Stimulated activated CD4-positive, alpha-beta T cell treated with anti-CD3 and anti-CD28 coated beads, Interleukin-1b, Interleukin-23, amount 100 ng/mL, for 48 hours (primary cell): ENCODE measurements at places on chromosomes 12 and 14.
A peak's percentile ranks its signal among the peaks of the same experiment; 100 is the strongest.

DNA sequence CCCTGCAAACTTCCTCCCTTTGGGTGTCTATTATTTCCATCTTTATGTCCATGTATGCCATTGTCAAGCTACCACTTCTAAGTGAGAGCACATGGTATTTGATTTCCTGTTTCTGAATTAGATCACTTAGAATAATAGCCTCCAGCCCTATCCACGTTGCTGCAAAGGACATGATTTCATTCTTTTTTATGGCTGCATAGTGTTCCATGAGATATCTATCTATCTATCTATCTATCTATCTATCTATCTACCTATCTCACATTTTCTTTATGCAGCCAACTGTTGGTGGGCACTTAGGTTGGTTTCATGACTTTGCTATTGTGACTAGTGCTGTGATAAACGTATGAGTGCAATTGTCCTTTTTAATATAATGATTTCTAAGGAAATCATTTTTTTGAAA, 11.2 kb upstream of the MRPL42 start:
- DNase-seq: no peak

GRCh38 chr12:66976526-66976925, 292.6 kb upstream of the CAND1 start:
- no peak for DNase-seq

- DNase-seq: peak; percentile 71
These were observed 19.1 kb upstream of the ARMH4 start for GRCh38 chr14:58171090-58171489.

DNA sequence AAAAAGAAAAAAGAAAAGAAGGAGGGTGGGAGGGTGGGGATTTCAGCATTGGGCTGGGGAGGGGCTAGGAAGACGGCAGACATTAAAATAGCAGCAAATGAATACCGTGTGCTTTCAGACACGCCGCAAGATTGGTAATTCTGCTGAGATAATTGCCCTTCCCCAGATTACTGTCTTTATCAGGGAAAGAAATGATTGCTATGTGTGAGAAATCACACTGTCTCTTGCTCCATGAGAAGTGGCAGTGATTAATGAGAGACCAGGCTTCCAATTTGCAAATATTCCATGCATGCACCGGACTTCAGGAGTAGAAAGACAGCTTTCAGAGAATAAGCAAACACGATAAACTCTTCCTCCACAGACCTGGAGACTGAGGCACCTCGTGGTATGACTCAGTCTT, 7.6 kb upstream of the KCNA5 start:
- no peak for DNase-seq

GRCh38 chr14:101732118-101732517, 29.4 kb upstream of the PPP2R5C start:
- DNase-seq: no peak

GRCh38 chr12:94621662-94622359, 28.5 kb downstream of the TMCC3 start:
- peak; percentile 70 for DNase-seq

DNA sequence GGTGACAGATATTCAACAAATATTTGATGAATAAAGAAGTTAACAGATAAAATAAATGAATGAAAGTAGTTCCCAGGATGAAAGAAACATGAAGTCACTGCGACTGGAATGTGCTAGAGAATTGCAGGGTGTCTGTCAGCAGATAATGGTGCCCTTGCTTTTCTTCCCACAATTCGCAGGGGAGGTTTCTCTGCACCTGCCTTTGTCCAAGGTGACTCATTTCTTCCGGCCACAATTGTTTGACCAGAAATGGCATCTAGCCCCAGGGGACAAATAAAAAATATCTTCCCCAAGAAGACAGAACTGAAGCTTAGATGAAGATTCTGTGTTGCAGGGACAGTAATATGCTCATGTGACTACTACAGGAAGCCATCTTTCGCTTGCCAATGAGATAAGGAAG, 316.1 kb upstream of the TBX3 start:
- no peak for DNase-seq

DNA sequence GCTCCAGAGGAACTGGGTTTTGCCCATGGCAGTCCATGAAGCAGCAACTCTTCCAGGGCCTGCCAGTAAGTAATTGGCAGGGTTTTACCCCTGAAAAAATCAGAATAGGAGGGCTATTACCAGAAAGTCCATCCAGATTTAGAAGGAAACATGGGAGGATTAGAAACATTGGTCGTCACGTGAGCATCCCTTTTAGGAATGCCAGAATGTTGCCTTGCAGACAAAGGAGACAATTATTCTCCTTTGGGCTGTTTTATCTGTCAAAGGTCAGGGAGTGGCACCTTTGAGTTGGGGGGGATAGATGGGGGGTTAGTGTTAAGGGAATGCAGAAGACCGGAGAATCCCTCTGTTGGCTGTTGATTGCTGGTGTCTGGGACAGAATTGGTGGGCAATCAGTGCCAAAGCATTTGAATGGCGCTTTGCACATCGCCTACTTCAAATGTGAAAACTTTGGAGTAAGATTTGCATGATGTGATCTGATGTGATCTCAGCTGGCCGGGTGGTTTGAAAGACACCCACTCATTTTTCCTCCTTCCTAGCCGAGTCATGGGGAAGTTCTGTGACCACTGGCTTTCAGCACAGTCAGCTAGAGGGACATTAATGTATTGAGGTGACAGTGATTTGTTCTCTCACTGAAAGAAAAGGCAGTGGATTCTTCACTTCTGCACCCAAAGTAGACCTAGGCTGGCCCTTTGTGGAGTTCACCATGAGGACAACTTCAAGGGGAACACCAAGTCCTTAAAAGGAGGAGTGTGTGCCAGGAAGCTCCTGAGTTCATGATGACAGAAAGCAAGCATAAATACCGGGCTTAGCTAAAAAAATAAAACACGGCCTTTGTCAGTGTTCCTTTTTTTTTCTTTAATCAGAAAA, 31.4 kb downstream of the FLVCR2 start:
- DNase-seq: no peak

GRCh38 chr12:50458606-50459005, 46.2 kb upstream of the DIP2B start:
- DNase-seq: no peak

- no peak for DNase-seq
These were observed 18.2 kb downstream of the VASH1 start for GRCh38 chr14:76779221-76780057.

DNA sequence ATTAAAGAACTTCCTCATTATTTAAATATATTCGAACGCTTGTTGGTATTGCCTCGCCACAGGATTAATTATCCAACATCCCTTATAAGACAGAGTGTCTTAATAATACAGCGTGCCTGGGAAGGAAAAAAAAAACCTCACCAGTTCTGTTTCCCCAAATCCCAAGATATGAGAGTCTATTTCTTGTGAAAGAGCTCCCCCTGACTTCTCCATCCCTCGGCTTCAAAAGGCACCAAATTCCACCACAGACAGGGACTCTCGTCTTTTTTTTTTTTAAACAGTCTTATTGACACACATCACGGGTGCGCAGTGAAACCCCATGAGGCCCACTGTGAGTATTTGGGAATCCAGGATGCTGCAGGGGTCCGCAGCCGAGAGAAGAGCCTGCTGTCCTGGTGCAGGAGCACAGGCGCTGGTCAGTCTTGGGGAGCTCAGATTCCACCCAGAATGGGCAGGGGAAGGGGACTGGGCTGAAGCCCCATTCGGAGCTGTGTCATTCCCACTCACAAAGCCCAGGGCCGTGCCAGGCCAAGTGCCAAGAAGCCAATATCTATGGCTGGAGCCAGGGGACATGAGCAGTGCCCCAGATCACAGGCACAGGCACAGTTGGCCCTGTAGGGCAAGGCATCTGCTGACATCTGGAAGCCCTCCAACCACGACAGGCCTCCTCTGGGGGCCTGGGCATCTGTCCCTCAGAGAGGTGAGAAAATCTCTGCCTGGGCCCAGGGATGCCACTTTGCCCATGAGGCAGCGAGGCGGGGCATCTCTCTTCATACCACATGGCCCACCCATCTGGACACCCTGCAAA, 71.9 kb downstream of the BCL11B start:
- DNase-seq: no peak
